ENCODE measurements at places on chromosomes 11 and 22.

DNA sequence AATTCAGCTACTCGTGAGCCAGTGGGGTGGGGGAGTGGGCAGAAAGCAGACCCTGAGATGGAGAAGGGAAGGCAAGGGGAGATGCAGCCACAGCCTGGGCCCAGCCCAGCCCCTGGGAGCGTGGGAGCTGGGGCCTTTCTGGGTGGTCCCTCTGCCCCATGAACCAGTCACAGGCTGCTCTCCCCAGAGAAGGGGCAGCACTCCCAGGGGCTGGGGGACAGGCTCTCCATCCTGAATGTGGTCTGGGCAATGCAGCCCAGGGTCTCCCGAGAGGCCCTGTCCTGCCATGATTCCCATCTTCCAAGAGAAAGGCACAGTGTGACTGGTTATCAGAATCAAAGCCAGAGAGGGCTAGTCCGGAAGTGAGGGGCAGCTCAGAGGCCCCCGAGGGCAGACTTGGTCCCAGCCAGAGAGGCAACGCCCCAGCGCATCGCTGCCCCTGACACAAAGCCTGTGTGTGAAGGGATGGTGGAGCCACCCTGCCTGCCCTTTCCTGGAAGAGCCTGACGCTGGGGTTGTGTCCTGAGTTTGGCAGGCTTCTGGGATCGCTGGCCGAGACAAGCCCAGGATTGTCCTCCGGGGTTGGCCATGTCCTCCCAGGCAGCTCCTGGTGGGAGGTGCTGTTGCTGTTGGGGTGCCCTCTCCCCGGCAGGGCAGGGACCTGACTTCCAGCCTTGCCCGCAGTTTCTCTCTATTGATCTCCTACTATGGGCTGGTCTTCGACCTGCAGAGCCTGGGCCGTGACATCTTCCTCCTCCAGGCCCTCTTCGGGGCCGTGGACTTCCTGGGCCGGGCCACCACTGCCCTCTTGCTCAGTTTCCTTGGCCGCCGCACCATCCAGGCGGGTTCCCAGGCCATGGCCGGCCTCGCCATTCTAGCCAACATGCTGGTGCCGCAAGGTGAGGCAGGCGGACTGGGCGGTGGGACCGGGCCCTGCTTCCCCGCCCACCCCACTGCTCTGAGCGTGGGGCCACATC, 23.8 kb upstream of the SLC22A12 start:
- DNase-seq = no peak

DNA sequence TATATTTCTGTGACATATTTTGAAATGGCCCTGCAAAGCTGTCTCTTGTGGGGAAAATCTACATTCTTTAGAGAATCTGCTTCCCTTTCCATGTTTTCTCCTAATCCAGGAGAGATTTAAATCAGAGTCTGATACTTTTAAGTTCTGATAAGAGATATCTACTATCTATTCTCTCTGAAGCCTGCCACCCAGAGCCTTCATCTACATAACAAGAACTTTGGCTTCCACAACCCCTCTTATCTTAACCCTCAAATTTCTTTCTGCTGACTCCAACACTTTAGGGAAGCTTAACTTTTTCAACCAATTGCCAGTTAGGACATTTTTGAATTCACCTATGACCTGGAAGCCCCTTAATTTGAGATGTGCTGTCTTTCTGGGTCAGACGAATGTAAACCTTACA, 965.2 kb downstream of the TBC1D22A start:
- DNase-seq = no peak

DNA sequence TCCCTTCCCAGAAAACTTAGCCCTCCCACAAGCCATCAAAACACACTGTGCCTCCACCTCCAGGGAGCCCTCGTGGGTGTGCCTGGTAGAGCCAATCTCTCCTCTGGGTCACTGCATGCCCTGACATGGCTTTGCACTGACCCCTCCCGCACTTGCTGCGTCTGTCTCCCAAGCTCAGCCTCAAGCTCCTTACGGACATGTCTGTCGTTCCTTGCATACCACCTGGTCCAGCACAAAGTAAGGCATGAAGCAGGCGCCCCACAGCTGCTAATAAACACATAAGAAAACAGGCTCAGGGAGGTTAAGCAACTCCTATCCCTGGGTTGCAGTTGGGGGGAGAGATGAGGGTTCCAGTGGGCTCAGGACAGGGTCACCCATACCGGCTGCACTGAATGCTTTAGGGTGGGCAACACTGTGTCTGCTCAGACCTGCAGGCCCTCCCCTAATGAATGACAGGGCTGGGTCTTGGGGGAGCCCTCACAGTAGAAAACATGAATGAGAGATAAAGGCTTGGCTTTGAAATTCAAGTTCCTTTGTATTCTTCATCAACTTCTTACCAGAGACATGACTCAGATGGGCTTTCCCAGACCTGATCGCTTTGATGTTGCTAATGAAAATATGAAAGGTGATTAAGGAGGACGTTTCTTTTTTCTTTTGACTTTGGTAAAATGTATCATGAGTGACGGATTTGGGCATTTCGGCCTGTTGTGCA, 38.0 kb downstream of the PHF21B start:
- DNase-seq = no peak

GRCh38 chr11:120043328-120043945, 94.5 kb downstream of the TRIM29 start:
- DNase-seq = no peak

DNA sequence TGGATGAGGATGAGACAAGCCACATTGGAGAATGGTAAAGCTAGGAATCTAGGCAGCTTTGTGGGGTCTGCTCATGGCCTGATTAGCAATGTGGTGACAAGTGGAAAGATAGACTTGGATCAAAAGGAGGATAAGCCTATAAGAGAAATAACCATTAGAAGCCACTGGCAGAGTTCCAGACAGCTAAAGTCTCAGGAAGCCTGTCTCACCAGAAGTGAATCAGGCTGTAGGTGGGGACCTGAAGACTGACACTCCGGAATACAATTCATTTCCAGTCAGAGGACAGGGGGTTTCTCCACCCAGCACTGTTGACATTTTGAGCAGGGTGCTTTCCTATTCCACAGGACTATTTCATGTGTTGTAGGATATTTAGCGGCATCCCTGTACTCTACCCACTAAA, 129.7 kb downstream of the ARHGAP42 start:
- no peak for DNase-seq

DNA sequence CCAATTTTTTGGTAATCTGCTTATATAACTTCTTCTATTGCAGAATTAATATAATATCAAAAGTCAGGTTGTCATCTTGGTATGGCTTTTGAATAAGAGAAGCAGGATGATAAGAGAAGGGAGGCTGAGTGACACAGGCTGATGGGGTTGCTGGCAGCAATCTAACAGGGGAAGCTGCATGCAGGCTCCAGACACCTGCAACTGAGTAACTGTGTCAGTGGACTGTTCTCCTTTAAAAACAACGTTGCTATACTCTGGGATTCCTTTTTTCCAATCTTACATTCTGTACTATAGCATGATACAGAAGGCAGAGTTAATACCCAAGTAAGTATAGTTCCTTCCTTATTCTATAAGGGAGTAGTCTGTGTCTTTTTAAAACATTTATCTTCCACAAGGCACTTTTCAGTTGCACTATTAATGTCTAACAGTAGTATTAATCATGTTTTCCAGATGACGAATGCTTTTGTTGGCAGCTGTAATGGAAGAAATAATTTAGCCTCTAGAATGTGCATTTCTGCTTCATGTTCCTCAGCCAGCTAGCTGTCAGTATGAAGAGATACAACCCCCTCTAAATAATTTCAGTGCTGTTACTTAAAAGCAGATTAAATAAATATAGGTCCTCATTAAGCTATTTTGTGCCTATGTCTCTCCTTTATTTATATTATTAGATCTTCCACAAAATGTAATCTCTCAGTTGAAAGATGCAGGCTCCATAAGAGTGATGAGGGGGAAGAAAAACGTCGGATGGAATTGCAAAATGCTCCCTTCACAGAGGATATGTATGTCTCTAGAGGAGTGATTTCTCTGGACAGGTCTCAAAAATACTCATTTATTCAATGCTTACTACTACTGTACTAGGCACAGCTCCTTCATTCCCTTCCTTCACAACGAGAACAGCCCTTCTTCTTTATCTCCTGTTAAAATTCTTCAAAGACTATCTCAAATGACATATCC, 50.8 kb downstream of the ATG16L2 start:
- no peak for DNase-seq

- peak; percentile 91 for DNase-seq
Observed at GRCh38 chr11:46346886-46347636, at the start of gene DGKZ. Gene DGKZ, plus strand, starts transcription at chr11:46347463. Its CDS starts 197 bp downstream, at chr11:46347660.

- no peak for DNase-seq
Observed at GRCh38 chr22:37549704-37550059, 10.6 kb upstream of the CDC42EP1 start.

GRCh38 chr22:21699643-21700042, 33.8 kb downstream of the PPIL2 start:
- DNase-seq = no peak

DNA sequence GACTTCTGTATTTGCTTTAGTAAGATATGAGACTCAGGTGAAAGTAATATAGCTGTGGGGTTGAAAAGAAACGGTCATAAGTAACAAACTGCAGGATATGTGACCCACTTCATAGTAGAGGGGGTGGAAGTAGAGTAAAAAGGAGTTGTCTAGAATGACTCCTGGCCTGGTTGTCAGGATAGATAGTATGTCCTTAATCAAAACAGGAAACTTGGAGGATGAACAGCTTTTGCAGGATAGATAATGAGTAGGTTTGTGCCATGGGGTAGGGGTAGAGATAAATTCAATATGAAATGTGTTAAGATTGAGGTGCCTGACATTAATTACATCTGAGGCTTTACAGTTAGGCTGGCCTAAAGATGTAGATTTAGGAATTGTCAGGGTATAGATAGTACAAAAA, 47.0 kb upstream of the B3GNT6 start:
- DNase-seq = no peak

DNA sequence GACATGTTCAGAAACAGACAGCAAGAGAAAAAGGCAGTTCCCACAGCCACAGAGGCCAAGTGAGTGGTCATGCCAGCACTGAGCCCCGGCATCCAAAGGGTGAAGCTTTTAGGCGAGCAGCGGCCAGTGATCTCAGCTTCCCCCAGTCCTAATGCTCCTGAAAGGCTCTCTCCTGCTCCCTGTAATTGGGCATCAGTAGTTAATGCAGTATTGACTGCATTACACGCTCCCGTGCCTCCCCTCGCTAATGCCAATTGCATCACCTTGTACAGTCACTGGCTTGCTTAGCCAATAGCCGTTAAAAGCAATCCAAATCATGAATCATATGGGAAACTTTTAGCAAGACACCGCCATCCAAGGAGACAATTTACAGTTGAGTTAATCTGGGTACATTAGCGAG, 4.9 kb downstream of the LMO1 start:
- no peak for DNase-seq

DNA sequence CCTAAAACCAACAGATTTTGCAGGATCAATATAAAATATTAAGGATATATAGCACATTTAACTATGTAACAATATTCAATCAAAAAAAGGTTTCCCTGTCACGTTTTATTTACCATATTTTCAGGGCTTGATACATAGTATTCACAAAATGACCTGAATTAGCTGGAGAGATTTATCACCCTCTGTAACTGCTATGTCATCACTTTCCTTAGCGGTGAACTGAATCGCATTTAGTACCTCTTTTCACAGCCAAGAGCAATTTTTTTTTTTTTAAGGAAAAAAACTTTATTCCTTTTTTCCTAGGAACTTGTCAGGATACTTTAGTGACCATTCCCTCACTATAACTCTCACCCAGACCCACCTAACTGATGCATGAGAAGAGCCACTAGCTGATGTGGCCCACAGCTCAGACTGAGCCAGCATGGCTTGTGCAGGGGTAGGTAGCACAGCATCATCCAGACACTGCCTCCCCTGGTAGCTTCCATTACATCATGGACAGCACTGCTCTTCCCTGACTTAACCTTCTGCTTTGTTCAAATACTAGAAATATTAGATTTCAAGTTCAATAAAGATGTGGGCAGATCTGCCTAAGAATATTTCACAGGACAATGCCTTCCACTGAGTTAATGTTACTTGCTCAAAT, 17.0 kb upstream of the GPR83 start:
- DNase-seq = no peak

GRCh38 chr22:26364066-26365015, 64.7 kb upstream of the ASPHD2 start:
- no peak for DNase-seq

- DNase-seq = no peak
Observed at GRCh38 chr11:93654226-93654625, 7.3 kb upstream of the CEP295 start.

DNA sequence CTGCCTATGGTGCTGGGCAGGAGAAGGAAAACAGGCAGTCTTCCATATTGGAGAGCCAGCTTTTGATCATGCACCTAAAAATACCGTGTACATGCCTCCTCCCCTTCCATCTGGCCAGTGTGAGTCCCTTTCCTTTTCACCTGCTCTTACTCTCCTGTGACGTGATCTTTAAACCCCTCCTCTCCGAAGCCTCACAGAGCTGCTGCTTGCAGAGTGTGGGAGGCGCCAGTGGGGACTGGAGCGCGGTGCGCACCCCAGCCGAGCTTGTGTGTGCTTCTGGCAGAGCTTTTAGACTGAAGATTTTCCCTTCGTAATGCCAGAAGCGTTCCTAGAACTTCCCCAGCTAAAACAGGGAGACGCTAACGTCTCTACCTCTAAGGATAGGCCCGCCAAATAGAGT, 29.8 kb downstream of the MUC6 start:
- DNase-seq = no peak

GRCh38 chr11:76251226-76251575, 44.9 kb upstream of the WNT11 start:
- no peak for DNase-seq

- DNase-seq = no peak
Observed at GRCh38 chr11:12417691-12418611, 40.6 kb downstream of the PARVA start.

GRCh38 chr11:122115524-122116379, at the start of gene BLID:
Gene BLID, minus strand, starts transcription at chr11:122116215. Its CDS starts 293 bp downstream, at chr11:122115922.
- no peak for DNase-seq

GRCh38 chr11:48020092-48020755, 39.9 kb downstream of the PTPRJ start:
- DNase-seq = no peak

GRCh38 chr11:123098990-123099389, 37.1 kb upstream of the HSPA8 start:
- no peak for DNase-seq
